NCI-H1092 (cell line): ENCODE measurements at places on chromosomes 4 and X.

DNA sequence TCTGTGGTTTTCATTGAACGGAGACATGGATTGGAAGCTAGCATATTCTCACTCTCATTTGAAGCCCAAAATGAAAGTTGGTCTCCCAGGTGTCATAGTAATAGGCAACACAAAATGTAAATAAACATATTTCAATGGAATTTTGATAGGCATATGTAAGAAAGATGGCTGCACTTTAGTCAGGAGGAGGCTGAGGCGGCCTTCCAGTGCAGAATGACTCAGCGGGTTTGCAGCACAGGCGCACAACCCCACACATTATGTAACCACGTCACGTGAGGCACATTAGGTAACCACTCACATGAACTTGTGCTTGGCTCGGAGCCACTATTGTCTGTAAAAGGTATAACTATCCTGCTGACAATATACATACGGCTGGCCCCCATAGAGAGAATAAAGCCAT lies 381.7 kb downstream of the GPAT3 start:
- no peak for DNase-seq

- DNase-seq = no peak
These were observed 170.2 kb downstream of the RAPGEF2 start for GRCh38 chr4:159273141-159273438.

- no peak for DNase-seq
These were observed 660.7 kb downstream of the SMARCA1 start for GRCh38 chrX:128862557-128862956.

DNA sequence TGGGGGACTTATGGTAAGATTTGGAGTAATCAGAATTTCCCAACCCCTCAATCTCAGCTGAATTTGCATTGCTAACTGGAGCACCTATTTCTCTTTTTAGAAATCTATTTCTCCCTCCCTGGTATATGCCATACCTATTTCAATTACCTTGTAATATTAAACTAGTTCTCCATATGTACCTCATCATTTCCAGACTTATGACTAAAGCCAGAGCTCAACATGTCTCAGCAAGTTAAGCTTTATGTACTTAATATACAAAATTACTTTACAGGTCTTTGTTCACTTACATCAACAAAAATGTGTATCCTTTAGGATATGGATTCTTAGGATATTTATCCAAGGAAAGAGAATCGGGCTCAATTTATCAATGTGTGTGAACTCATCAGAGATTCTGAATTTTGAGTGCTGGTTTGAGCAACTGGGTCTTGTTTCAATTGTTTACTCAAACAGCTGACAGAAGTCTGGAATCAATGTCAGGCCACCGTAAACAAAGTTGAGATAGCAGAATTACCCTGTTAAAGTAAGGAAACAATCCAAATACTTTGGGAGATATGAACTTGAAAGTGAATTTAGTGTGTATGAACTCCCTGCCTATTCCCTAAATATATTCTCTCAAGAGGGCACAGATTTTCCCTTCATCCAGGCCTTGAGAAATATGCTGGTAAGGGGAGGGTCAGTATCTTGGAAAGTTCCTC lies 199.6 kb downstream of the VEGFC start:
- no peak for DNase-seq

- no peak for DNase-seq
These were observed 67.1 kb downstream of the DOCK11 start for GRCh38 chrX:118562582-118563164.

DNA sequence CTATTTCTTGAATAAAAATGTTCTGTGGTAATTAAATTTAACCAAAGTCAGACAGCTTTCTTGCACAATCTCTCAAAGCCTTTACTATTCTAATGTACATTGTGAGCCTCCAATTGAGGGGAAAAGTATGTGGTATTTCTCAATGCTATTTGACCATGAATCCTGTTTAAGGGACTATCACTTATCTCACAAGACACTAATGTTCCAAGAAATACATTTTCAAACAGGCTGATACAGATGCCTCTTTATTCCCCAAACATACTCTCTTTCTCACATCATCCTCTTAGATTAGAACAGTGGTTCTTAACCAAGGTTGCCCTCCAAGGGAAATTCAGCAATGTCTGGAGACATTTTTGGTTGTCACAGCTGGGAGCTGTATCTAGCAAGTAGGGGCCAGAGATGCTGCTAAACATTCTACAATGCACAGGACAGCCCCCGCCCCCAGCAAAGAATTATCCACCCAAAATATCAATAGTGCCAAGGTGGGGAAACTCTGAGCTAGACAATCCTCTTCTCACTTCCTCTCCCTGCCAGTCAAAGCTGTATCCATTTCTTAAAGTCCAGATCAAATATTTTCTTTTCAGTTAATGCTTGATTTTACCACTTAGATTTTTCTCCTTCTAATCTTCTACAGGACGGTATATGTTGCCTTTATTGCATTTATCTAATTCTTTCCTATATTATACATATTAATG lies 129.2 kb upstream of the TRIM2 start:
- no peak for DNase-seq

DNA sequence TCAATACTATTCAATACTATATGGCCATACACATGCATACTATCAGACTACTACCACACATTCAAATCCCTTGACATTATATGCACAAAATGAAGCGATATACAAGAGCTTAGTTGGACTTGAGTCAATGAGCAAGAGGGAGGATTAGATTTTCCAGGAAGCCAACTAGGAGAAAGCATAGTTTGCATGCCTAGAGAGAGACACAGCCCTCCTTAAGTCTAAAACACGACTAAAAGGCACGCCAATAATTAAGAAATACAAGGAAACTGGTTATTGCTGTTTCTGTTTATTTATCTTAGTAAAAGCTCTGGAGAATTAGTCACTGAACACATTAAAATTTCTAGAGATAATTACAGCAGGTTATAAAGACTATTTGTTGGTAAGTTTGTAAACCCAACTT lies 21.8 kb downstream of the MBNL3 start:
- no peak for DNase-seq

DNA sequence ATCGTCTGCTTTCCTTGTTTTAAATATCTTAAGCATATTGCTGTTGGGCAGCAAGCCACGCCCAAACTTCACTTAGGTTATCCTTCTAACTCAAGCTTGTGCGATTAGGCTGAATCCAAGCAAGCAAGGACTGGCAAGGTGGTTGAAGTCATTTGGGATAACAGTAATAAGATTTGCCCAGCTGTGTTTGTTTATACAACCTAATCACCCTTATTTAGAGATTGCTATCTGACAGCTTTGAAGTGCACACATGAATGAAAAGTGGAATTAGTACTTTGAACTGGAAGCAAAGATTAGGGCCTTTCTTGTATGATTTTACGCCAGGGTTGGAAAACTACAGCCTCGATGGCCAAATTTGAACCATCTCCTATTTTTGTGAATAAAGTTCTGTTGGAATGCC lies 182.1 kb downstream of the ASB9 start:
- DNase-seq = no peak

DNA sequence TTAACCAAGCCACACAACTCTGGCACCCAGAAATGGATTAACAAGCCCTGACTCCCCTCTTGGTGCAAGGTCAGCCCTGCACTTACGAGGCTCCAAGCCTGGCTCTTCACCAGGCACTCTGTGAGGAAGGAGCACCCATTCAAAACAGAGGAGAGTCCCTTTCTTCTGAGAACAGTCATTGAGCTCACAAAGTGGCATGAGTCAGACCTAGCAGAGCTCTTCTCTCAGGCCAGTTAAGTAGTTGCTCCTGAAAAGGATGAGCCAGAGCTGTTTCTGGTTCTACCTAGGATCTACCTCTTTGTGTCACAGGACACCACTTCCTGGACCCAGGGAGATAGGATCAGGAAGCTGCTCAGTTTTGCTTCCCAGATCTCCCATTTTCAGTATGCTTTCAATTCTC lies 48.2 kb downstream of the EVC2 start:
- no peak for DNase-seq

DNA sequence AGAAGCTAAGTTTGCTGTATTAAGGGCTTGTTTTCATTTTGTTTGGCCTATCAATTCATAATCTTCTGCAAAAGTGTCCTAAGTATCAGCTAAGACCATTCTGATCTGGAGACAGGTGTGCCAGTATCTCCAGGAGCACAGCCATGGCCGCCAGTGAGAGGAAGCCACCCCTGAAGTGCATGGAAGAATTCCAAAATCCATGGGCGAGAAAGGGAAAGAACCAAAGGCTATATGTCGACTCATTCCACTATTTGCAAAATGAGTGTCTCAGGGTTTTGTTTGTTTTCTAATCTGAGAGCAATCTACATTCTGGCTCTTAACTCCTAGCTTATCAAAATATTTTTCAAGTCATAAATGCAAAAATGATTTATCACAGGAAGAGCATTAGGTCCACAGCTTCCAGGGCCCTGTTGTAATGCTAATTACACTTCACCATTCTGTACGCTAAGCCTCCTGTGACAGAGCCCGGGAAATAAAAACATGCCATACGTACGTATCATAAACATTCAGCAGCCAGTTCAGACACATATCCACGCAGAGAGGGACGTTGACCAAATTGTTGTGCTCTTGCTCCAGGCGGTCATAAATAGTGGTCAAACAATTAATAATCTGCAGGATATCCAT lies 137.3 kb upstream of the FTHL17 start:
- DNase-seq = no peak

- DNase-seq = peak; percentile 42
These were observed 15.2 kb upstream of the PACRGL start for GRCh38 chr4:20684852-20685763.

DNA sequence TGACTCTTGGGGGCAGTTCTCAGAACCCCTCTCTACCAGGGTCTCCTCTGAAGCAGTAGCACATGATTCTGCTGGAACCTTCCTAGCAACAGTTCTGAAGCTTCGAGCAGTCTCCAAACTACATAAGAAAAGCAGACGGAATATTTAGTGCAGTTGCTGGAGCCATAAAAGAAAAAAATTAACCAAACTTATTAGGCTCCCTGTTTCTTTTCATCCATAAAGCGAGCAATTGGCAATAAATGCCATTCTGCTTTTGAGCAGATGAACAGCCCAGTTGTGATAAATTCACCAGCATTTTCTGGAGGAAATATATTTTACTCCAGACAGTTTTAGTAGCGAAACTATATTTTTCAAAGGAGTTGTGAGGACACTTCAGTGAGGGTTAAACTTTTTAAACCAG lies 250.1 kb upstream of the BOD1L1 start:
- DNase-seq = no peak

GRCh38 chrX:145524931-145525330 lies 277.6 kb downstream of the SPANXN1 start:
- no peak for DNase-seq

- no peak for DNase-seq
These were observed 7.7 kb upstream of the STX18 start for GRCh38 chr4:4549534-4549933.

DNA sequence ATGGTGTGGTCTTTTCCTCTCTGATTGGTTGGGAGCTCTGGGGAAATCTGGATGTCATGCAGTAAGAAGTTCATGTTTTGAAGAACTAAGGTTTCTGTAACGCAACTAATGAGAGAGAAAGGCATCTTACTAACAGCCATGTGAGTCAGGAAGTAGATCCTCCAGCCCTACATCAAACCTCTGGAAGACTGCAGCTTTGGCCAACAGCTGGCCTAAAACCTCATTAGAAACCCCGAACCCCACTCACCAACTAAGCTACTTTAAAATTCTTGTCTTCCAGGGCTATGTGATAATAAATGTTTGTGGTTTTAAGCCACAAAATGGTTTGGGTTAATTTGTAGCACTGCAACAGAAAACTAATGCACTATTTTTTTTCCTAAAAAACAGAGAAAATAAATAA lies 549.0 kb upstream of the GRID2 start:
- no peak for DNase-seq

GRCh38 chr4:185721190-185722028 lies 90.6 kb downstream of the SORBS2 start:
- DNase-seq = no peak

DNA sequence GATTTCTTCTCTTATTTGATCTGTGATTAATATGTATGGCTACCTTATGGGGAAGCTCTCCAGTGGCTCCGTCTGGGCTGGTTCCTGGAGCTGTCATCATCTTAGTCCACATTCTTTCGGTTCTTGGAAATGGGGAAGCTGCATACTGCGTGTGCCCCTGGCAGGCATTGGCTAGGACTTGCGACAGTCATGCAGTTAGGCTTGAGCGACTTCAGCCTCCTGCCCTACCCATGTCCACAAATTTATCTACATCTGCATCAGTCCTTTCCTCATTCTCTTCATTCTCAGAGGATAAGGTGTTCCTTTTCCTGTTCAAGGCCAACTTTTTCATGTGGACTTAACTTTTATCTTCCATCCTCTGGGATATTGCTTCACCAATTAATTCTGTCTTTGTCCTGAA lies 214.2 kb downstream of the RELL1 start:
- DNase-seq = no peak

DNA sequence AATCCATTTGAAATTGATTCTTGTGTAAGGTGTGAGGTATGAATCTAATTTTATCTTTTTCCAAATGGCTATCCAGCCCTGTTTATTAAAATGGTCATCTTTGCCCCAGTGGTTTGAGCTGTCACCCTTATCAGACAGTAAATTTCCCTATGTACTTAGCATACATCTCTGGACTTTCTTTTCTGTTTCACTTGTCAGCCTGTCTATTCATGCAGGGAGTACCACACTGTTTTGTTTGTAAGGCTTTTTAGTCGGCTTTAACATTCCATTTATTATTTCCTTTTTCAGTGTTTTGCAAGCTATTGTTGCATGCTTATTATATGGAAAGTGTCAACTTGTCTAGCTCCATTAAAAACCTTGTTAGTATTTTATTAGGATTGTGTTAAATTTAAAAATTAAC lies 155.8 kb downstream of the STAG2 start:
- no peak for DNase-seq

DNA sequence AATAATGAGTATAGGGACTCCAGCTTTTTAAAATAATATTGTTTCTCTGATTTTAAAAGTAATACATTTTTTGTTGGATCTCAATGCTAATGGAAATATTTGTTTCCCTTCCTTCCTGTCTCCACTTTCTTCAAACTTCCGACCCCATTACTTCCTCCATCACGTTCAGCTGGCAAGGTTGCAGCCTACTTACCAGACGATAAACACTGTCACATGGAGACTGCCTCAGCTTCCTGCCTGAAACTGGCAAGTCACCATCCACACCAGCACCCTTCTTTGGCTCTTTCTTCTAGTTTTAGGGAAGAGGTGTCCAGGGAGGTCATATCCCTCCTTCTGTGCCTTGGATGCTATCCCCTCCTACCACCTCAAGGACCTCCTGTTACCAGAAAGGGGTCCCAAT lies 3.4 kb upstream of the INTU start:
- no peak for DNase-seq
